Right atrium auricular region (tissue), 2 donors: ENCODE measurements at places on chromosomes 6 and 20. TPM values are rescaled to one million over a fixed set of nuclear protein-coding genes. Genes with fewer than 3 reads are reported as not detected.

DNA sequence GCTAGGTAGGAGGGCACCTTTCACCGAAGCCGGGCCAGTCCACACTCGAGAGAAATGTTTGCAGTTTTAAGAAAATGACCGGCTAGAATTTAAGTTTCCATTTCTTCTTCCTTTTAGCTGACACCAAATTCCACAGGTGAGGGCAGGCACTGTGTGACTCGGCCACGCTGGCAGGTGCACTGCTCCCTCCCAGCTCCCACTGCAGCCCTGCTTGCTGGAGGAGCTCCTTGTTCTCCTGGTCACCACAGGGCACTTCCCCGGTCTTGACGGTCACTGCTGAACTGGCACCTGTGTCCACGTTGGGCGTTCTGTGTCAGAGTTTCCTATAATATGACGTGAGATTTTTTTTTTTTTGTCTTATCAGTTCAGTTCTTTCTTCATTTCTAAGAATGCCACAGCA, 3.6 kb upstream of the KIF25 start:
- no peaks in the 10 kb centered on the region for H3K27me3 ChIP-seq
- no peak overlapping the region for H3K27ac ChIP-seq
- H3K4me3 ChIP-seq, result no peak overlapping the region
- H3K4me1 ChIP-seq, result no peaks in the 10 kb centered on the region

DNA sequence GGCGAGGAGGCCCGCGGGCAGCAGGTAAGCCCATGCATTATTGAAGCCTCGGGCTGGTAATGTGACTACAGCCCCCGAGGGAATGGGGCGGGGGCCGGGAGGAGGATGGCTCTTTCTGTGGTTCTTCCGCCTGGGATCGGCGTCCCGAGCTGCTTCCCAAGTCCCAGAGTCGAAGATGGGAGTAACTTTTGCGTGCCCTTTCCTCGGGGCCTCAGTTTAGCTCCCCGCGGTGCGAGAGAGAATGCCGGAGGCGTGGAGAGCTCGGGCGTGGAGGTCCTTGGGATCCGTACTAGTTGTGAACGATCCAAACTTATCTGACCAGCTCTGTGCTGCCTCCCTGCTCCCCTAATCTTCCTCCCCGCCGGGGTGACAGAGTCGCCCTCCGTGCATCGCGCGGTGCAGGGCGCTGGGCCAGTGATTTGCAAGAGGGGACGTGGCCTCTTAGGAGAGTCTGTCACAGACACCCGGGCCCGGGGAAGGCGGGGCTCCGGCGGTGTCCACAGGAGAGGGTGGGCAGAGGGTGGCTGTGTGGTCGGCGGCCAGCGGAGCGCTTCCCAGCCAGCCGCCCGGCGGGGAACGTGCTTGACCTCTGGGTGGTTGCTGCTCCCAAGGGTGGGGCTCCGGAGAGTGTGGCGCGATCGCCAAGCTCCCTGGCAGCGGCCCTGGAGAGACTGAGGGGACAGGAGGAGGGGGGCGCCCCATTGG, 815 bp downstream of the UTRN start:
- H3K27me3 ChIP-seq, result no peaks in the 10 kb centered on the region
- H3K36me3 ChIP-seq, result no peaks in the 10 kb centered on the region
- peak overlapping the region; percentile 98 for H3K27ac ChIP-seq

GRCh38 chr20:36591281-36591680, 14.3 kb upstream of the RAB5IF start:
- DNase-seq, result no peak
- H3K27me3 ChIP-seq, result no peaks in the 10 kb centered on the region
- no peaks in the 10 kb centered on the region for H3K4me1 ChIP-seq
- H3K36me3 ChIP-seq, result peaks cover 5% of the 10 kb centered on the region
- H3K27ac ChIP-seq, result no peak overlapping the region

GRCh38 chr6:30263734-30264133, 50.5 kb upstream of the TRIM26 start:
- no peak for DNase-seq
- no peak overlapping the region for H3K4me3 ChIP-seq
- H3K27ac ChIP-seq, result no peak overlapping the region
- H3K4me1 ChIP-seq, result no peaks in the 10 kb centered on the region

- H3K27ac ChIP-seq, result no peak overlapping the region
- H3K27me3 ChIP-seq, result no peaks in the 10 kb centered on the region
- no peak overlapping the region for H3K4me3 ChIP-seq
- H3K4me1 ChIP-seq, result no peaks in the 10 kb centered on the region
- no peaks in the 10 kb centered on the region for H3K36me3 ChIP-seq
Measured at GRCh38 chr6:157563611-157564284, 182.8 kb downstream of the ZDHHC14 start.

DNA sequence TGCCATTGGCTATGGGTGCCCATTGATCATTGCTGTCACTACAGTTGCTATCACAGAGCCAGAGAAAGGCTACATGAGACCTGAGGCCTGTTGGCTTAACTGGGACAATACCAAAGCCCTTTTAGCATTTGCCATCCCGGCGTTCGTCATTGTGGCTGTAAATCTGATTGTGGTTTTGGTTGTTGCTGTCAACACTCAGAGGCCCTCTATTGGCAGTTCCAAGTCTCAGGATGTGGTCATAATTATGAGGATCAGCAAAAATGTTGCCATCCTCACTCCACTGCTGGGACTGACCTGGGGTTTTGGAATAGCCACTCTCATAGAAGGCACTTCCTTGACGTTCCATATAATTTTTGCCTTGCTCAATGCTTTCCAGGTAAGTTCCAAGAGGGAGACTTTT, 16.4 kb downstream of the ADGRF4 start:
- no peak overlapping the region for H3K4me3 ChIP-seq
- no peak overlapping the region for H3K27ac ChIP-seq
- DNase-seq, result no peak
- H3K4me1 ChIP-seq, result no peaks in the 10 kb centered on the region
- no peaks in the 10 kb centered on the region for H3K36me3 ChIP-seq

DNA sequence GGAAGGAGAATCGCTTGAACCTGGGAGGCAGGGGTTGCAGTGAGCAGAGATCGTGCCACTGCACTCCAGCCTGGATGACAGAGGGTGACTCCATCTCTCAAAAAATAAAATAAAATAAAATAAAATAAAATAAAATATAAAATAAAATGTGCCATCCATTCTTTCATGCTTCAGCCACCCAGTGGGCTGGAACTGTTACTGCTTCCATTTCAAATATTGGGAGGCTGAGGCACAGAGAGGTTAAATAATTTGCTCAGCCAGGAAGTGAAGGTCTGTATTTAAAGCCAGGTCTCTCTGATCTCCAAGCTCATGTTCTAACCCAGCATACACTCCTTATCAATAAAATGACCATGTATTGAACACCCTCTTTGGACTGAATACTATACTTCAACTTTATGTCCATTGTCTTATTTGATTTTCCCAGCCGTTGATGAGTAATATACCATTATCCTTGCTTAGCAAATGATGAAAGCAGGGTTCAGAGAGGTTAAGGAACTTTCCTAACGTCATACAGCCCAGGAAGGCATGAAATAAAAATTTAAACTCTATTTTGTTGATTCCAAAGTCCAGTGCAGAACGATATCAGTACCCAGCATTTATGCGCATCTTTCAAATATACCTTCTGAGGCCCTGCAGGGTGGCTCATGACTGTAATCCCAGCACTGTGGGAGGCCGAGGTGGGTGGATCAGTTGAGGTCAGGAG, 25.8 kb upstream of the SLC9A8 start:
- no peak for DNase-seq
- no peak overlapping the region for H3K4me3 ChIP-seq
- no peak overlapping the region for H3K27ac ChIP-seq
- H3K4me1 ChIP-seq, result no peaks in the 10 kb centered on the region
- H3K27me3 ChIP-seq, result no peaks in the 10 kb centered on the region
- H3K36me3 ChIP-seq, result no peaks in the 10 kb centered on the region

GRCh38 chr20:19833395-19833794, 75.3 kb downstream of the RIN2 start:
- H3K27ac ChIP-seq, result no peak overlapping the region
- no peaks in the 10 kb centered on the region for H3K27me3 ChIP-seq
- H3K4me3 ChIP-seq, result no peak overlapping the region

GRCh38 chr20:41101660-41102059, 35.7 kb upstream of the PLCG1 start:
- H3K4me1 ChIP-seq, result no peaks in the 10 kb centered on the region
- DNase-seq, result no peak
- H3K4me3 ChIP-seq, result no peak overlapping the region
- H3K27ac ChIP-seq, result no peak overlapping the region
- peaks cover 78% of the 10 kb centered on the region for H3K36me3 ChIP-seq

DNA sequence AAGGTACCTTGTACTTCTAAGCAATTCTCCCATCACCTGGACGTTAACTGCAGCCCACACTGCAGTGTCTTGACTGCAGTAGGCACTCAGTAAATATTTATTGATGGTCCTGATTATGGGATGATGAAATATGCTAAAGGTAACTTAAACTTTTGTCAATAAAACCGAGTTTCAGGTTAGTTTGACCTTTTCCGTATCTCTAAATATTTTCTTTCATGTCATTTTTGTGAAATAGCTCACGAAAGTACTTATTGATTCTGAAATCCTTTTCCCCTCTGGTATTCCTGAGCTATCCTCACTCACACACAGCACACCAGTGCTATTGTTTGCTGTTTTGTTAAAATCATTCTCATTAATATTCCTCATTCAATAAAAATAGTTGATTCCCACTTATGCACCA, 149.4 kb upstream of the ESR1 start:
- no peak overlapping the region for H3K27ac ChIP-seq
- no peaks in the 10 kb centered on the region for H3K27me3 ChIP-seq
- H3K4me1 ChIP-seq, result no peaks in the 10 kb centered on the region
- no peak for DNase-seq
- no peaks in the 10 kb centered on the region for H3K36me3 ChIP-seq
- no peak overlapping the region for H3K4me3 ChIP-seq

GRCh38 chr6:20092071-20092566, 120.2 kb downstream of the MBOAT1 start:
- H3K27ac ChIP-seq, result no peak overlapping the region
- H3K4me3 ChIP-seq, result no peak overlapping the region
- H3K27me3 ChIP-seq, result no peaks in the 10 kb centered on the region
- H3K36me3 ChIP-seq, result no peaks in the 10 kb centered on the region
- no peaks in the 10 kb centered on the region for H3K4me1 ChIP-seq

- no peak for DNase-seq
- no peak overlapping the region for H3K4me3 ChIP-seq
- H3K27me3 ChIP-seq, result no peaks in the 10 kb centered on the region
- no peaks in the 10 kb centered on the region for H3K36me3 ChIP-seq
Measured at GRCh38 chr20:4997222-4997621, 4.1 kb downstream of the SLC23A2 start.

WFDC9 gene
- total RNA-seq, result not detected

BMP2 gene
- total RNA-seq, result 6.9 TPM

GINM1 gene
- total RNA-seq, result 45.5 TPM

PBOV1 gene
- total RNA-seq, result not detected

OPRM1 gene
- total RNA-seq, result not detected

PACRG gene
- 2.8 TPM for total RNA-seq

BTN1A1 gene
- not detected for total RNA-seq
